ENCODE measurements at places on chromosomes 5 and 9. TPM values are rescaled to one million over a fixed set of nuclear protein-coding genes. Genes with fewer than 3 reads are reported as not detected.

Gene CDC25C
- 21.1 TPM for total RNA-seq

GRCh38 chr5:143261748-143262392 is 141.6 kb downstream of the NR3C1 start:
- no peak for DNase-seq

Gene PLAC8L1
- 1.7 TPM for total RNA-seq

GRCh38 chr5:93585767-93586385 is 2.9 kb downstream of the NR2F1 start:
- DNase-seq: no peak

Gene CTXN3
- not detected for total RNA-seq

Gene NRARP
- 8.9 TPM for total RNA-seq
